ENCODE measurements at places on chromosomes 7 and 10. TPM values are rescaled to one million over a fixed set of nuclear protein-coding genes. Genes with fewer than 3 reads are reported as not detected.

The ATG9B gene
- total RNA-seq, result 0.68 TPM

The ITGA8 gene
- total RNA-seq, result not detected

The LIPJ gene
- total RNA-seq, result not detected

The PTN gene
- not detected for total RNA-seq

DNA sequence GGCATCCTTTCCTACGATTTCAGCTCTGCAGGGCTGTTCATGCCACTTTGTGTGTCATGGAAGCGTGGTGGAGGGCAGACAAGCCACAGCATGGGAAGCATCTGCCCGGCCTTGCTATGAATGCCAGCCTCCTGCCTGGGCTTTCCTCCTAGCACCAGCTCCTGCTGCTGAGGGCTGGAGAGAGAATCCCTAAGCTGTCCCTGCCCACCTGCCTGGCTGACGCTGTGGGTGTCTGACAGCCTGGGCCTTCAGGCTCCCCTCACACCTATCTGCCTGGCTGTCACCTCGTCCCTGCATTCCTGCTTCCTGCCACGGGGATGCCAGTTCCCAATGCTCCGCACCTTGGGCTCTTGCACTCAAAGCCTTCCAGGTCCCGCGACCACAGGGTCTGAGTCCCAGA is 606.5 kb upstream of the MGMT start:
- no peak for DNase-seq

GRCh38 chr7:31761646-31762045 is 74.6 kb downstream of the PPP1R17 start:
- DNase-seq, result no peak

- DNase-seq, result no peak
Measured at GRCh38 chr7:44286182-44286617, 39.2 kb downstream of the CAMK2B start.

DNA sequence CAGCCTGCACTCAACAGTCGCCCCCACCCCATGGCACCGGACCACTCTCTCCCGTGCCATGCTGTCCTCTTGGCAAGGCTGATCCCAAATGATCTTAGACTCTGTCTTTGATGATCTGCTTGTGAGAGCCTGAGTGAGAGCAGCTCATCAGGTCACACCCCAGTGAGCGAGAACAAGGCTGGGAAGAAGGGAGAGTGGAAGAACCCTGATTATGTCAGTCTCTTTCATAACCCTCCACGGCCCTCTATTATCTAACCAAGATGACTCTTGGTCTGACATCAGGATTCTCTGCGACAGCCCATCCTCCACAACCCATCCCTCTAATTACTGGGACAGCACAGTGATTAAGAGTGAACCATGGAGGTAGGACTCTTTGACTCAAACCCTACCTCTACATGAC is 53.1 kb upstream of the C7orf33 start:
- peak; percentile 34 for DNase-seq

GRCh38 chr7:157900556-157900955 is 563.8 kb downstream of the DNAJB6 start:
- no peak for DNase-seq

DNA sequence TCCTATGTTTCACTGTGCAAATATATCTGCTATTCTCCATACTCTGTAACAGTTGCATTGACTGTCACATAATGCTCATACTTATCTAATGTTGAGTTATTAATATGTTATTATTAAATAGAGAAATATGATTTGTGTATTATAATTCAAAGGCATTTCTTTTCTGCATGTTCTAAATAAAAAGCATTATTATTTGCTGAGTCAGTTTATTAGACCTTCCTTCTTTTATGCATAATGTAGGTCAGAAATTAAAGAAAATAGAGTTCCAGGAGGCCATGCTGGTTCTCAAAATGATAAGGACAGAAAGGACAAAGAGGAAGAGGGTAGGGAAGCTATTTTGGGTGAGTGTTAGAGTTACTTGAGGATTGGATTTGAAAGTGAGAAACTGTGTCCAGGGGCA is 50.7 kb downstream of the CYP2C9 start:
- no peak for DNase-seq
